MM.1S (cell line): ENCODE measurements at places on chromosomes 16 and 17.

GRCh38 chr17:81906476-81907218 is 4.6 kb downstream of the PCYT2 start:
- DNase-seq = no peak

- DNase-seq = no peak
Observed at GRCh38 chr16:6698548-6698947, 634.1 kb upstream of the RBFOX1 start.

- no peak for DNase-seq
Observed at GRCh38 chr16:13041646-13042290, 140.4 kb downstream of the SHISA9 start.

- peak; percentile 27 for DNase-seq
Observed at GRCh38 chr17:80760511-80760911, 215.9 kb downstream of the RPTOR start.

DNA sequence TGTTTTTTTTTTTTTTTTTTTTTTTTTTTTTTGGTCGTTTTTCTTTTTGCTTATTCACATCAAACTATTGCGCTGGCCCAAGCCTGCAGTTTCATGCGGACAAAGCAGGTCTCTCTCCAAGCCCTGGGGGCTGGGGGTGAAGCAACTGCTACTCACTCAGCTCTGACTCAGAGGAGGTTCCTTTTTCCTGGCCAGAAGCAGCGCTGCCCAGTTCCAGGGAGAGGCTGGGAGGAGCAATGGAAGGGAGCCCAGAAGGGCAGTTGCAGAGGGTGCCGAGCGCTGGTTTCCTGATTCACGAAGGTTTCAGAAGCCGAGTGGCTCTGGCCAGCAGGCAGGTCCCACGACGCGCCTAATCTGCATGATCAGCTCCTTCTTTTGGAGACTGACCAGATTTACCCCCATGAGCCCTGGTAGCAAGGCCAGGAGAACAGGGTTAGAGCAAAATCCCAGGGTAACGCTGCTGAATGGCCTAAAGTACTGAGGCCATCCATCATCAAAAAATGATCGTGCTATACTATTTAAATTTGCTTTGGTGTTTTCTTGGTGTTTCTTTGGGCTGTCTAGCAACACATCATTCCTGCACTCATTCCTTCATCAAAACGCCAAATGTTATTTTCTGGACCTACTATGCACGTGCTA is 144.7 kb upstream of the SOX9 start:
- DNase-seq = no peak

DNA sequence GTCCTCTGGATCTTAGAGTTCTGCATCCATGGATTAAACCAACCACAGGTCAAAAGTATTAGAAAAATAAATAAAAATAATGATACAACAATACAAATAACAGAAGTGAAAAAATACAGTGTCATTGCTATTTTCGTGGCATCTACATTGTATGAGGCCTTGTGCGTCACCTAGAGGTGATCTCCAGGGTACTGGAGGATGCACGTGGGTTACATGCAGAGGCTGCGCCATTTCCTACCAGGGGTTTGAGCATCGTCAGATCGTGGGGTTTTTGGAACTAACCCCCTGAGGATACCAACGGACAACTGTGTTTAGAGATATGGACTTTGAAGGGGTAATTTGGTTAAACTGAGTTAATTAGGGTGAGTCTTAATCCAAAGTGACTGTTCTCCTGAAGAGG is 224.7 kb downstream of the ENGASE start:
- no peak for DNase-seq

GRCh38 chr17:39923230-39923629 is 4.2 kb downstream of the ORMDL3 start:
- DNase-seq = no peak

DNA sequence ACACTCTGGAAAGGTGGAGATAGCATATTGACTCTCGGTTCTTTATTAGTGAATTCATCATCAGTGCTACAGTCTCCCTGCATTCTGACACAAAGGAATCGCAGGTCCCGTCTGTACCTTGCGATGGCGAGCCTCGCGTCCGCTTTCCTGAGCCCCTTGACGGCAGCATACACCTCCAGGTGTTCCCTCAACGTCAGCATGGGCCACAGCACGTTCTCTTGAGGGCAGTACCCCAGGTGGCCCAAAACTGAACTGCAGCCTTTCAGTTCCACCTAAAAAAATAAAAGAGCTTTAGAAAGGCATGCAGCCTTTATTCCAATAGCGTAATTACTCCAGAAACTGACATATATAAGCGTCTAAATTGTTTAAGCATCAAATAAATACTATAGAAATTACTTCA is 24.2 kb upstream of the ABCA9 start:
- DNase-seq = no peak

DNA sequence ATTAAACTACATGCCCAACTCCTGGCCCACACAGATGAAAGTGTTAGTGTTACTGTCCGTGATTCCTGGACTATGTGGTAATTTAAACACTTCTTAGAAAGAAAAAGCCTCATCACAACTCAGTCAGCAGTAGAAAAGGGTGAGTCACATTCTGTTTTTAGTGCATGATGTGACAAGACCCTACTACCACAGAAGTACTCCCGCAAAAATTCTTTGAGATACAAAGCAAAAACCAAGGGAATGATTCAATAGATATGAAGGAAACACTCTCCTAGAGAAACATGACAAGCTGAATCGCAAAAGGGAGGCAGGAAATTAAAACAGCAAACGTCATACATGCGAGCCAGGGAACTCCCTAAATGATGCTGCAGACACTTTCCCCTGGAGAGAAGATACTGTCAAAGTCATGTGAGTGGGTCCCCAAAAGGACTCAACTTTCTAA is 14.4 kb downstream of the SNN start:
- peak; percentile 64 for DNase-seq
